ENCODE measurements at places on chromosomes 6 and 20. TPM values are rescaled to one million over a fixed set of nuclear protein-coding genes. Genes with fewer than 3 reads are reported as not detected.

GRCh38 chr20:49612127-49612738 lies 44.3 kb upstream of the PTGIS start:
- H3K4me3 ChIP-seq, result no peak overlapping the region
- H3K4me1 ChIP-seq, result peaks cover 14% of the 10 kb centered on the region
- no peak overlapping the region for H3K27ac ChIP-seq
- no peaks in the 10 kb centered on the region for H3K27me3 ChIP-seq

DNA sequence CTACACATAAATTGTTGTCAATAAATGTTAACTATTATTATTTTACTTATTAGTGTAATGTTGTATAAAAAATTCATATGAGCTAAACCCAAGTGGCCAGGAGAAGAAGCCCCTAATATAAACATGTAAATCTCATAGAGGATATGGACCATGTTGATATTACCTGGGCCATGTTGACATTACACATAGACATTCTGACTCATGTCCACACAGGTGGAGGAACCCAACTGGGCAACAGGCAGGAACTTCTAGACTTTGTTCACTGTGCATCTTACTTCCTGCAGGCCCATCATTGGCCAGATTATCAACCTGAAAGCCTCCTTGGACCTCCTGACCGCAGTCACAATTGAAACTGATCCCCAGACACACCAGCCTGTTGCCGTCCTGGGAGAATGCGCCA lies 7.2 kb downstream of the BPIFA2 start:
- H3K27ac ChIP-seq, result no peak overlapping the region
- no peak for DNase-seq

DNA sequence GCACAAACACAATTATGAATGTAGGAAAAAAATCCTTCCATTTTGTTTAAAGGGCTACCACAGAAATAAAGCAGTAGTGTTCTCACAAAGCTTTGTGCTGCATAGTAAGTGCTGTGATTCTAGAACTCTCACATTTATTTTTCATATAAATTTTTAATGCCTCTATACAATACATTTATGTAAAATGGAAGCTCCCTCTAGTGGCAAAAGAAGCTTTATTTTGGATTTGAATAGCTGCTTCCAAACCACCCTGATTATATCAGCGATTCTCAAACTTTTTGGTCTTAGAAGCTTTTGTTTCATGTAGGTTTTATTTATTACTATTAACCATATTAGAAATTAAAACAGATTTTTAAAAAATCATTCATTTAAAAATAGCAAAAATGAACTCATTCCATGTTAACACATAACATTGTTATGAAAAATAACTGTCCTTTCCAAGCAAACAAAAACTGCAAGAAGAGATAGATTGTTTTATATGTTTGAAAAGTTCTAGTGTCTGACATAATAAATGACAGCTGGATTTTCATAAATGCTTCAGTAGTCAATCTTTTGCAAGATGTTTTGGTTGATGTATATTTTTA lies 38.4 kb downstream of the HS3ST5 start:
- no peaks in the 10 kb centered on the region for H3K27me3 ChIP-seq
- no peaks in the 10 kb centered on the region for H3K4me1 ChIP-seq
- no peak overlapping the region for H3K27ac ChIP-seq
- no peak for DNase-seq
- H3K4me3 ChIP-seq, result no peak overlapping the region

DNA sequence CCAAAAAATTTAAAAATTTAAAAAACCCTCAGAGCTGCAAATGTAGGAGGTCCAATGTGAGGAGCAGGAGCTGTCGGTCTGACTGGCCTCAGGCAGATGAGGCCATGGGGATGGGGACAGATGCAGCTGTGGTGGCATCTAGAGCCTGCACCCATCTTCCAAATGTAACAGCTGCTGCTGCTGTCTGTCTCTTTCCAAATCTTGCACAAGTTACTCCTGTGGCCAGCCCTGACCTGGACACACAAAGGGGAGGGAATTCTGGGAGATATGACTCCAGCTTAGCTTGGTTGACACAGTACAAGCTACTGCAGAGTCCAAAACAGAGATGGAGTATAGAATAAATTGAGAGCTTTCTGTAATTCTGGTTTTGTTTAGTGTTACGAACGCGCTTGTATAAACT lies 115.2 kb downstream of the PRND start:
- H3K4me3 ChIP-seq, result no peak overlapping the region
- no peaks in the 10 kb centered on the region for H3K36me3 ChIP-seq
- no peaks in the 10 kb centered on the region for H3K4me1 ChIP-seq
- H3K27ac ChIP-seq, result no peak overlapping the region

DNA sequence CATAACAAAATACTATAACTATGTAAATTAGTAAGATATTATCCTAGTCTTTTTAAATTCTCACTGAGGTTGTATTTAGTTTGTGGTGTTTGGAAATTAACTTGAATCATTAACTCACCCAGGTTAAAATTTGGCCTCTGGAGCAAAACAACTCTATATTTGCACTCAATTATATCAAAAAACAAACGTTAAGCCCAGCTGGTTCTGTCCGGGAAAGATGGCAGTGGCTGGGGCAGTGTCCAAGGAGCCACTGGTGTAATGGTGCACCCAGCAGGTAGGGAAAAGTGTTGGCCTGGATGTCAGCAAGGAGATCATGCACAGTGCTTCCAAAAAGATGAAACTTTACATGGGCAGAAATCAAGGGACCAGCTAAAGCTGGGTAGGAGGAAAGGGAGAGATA lies 285.3 kb upstream of the CITED2 start:
- H3K36me3 ChIP-seq, result no peaks in the 10 kb centered on the region
- H3K27me3 ChIP-seq, result no peaks in the 10 kb centered on the region
- no peak overlapping the region for H3K4me3 ChIP-seq

DNA sequence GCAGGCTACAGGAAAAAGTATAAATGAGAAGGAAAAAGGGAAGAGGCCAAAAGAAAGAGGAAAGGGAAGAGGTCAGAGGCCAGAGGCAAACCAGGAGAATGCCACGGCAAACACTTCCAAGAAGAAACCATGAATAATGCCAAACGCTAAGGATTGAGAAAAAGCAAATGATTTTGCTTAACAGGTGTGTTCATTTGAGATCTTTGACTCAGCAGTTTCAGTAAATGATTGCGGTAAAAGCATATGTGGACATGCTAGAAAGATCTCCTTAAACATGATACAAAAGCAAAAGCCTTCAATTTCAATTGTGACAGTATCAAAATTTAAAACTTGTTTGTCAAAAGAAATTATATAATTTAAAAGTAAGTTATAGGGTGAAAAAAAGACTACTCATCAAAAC lies 70.6 kb downstream of the UBE3D start:
- no peaks in the 10 kb centered on the region for H3K27me3 ChIP-seq
- DNase-seq, result no peak
- no peaks in the 10 kb centered on the region for H3K36me3 ChIP-seq
- H3K4me3 ChIP-seq, result no peak overlapping the region
- no peaks in the 10 kb centered on the region for H3K4me1 ChIP-seq

Gene SYNDIG1
- not detected for polyA plus RNA-seq

Gene NRSN1
- not detected for polyA plus RNA-seq

All from CD4-positive, alpha-beta memory T cell (primary cell).